CD4-positive, alpha-beta T cell treated with Interleukin-15 for 4 hours (primary cell): ENCODE measurements at places on chromosomes 5 and 9.
A peak's percentile ranks its signal among the peaks of the same experiment; 100 is the strongest.

DNA sequence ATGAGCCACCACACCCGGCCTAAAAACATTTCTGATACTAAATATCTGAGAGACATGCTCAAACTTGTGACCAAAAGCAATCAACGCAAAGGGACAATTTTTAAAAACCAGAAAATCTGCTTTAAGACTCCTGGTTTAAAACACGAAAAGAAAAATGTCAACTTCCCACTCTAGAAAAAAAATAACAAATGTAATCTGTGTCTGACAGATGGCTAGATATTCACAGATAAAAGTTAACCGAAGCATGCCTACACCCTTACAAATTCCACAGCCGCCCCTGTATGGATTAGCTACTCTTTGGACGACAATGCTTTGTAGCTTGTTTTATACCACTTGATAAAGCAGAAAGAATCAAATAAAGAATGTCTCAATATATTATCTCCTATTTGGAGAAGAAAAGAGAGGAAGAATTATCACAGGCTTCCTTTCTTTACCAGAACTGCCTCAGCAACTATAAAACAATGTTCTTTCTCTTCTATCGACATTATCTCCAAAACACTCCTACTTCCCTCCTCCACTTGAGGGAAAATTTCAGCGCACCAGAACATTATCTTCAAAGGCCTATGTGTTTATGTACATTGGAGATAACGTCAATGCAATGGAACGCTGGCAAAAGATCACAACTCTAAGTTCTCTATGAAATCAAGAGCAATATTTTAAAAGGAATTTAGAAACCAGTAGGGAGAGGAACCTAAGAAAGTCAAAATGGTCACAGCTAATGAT is 26.2 kb downstream of the CEMIP2 start:
- no peak for DNase-seq

- DNase-seq, result no peak
Measured at GRCh38 chr9:107112707-107113243, 170.3 kb upstream of the RAD23B start.

GRCh38 chr5:161258438-161258837 is 288.1 kb downstream of the GABRB2 start:
- DNase-seq, result no peak

- DNase-seq, result no peak
Measured at GRCh38 chr5:57871496-57871895, 388.9 kb upstream of the ACTBL2 start.

DNA sequence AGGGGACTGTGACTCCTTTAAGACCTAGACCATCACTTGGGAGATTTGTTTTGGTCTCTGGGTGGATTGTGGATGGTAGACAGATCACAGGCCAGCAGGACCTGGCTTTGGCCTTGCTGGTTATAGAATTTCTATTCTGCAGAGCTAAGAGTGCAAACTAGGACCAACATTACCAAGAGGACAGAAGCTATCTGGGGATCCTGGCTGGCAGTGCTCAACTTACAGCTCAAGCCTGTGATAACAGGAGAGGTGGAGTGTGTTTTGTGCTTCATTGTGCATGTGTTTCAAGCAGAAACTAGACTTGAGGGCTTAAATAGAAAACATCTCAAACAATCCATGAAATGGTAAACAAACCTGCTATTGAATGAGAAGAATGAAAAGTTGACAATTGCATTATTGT is 106.7 kb downstream of the ZNF462 start:
- no peak for DNase-seq

DNA sequence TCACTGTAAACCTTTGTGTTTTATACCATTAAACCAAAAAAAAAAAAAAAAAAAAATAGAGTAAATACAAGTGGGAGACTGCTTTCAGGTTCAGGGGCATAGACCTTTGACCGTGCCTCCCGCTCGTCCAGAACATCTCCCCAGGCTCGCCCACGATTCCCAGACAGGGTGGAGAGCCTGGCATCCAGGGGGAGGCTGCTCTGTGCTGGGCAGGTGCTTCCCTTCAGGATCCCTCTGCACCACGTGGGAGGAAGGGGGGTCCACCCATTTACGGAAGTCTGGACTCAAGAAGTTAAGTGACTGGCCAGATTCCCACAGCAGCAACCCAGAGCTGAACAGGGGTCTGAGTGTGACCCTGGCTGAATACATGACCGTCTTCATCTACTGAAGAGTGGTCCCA is 125.4 kb upstream of the LMX1B start:
- DNase-seq, result no peak

GRCh38 chr5:132020568-132021339 is 9.3 kb upstream of the ACSL6 start:
- no peak for DNase-seq

DNA sequence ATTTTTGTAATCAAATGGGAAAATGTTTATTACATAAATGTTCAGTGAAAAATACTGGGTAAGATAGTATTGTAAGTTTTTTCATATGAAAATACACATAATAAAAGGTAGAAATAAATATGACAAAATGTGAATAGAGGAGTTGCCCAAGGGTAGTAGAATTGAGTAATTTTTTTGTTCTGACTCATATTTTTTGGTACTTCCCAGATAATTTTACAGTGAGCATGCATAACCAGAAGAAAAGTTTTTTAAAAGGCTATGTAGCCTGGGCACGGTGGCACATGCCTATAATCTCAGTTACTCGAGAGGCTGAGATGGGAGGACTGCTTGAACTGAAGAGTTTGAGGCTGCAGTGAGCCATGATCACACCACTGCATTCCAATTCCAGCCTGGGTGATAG is 116.9 kb downstream of the PIP5K1B start:
- no peak for DNase-seq

- no peak for DNase-seq
Measured at GRCh38 chr5:110086658-110087388, 397.1 kb downstream of the MAN2A1 start.

- peak; percentile 36 for DNase-seq
Measured at GRCh38 chr5:132662925-132663770, 5.2 kb downstream of the IL13 start.

DNA sequence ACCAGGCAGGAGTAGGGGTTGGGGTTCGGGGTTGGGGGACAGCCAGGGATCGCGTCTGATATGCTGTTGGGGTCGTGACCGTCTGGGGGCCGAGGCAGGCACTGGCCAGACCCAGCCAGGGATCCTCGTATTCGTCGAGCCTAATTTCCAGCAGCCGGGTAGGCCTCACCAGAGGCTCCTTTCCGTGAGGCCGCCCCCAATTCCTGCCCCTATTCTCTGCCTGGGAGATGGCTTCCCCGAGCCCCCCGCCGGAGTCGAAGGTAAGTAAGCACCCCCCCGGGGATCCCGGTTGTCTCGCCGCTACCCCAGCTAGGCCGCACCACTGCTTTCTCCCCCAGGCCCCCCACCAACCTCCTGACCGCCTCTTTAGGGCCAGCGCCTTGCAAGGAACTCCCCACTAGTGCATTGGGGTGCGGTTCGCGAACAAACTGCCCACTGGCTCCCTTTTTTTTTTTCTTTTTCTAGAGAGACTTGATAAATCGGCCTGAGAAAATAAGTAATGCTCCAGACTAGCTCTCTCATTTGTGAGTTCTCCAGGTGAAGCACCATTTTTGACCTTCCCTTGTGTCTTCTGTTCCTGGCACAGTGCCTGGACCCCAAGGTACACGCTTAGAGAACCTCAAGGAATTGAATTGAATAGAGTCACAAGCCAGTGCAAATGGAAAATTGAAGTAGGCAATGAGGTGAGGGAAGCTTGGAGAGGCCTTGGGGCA is 435 bp downstream of the ZNF189 start:
- DNase-seq, result no peak

- DNase-seq, result no peak
Measured at GRCh38 chr5:142551338-142552067, 134.4 kb downstream of the FGF1 start.

GRCh38 chr5:9174446-9174845 is 371.4 kb downstream of the SEMA5A start:
- no peak for DNase-seq

DNA sequence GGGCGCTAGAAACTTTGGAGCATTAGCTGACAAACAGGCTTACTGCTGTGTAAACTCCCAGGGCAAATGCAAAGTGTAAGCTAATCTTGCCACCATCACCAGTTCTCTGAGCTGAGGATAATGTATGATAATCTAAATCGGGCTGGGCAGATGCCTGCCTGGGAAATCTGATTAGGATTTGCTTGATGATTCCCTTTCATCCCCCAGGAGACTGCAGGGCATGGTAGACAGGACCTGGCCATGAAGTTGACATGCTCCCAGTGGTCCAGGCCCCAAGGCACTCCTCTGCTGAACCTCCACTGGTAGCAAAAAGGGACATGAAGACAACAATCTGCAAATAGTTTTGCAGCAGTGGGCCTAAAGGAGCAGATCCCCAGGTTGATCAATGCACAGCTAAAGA is 317.5 kb downstream of the SPOCK1 start:
- DNase-seq, result no peak

DNA sequence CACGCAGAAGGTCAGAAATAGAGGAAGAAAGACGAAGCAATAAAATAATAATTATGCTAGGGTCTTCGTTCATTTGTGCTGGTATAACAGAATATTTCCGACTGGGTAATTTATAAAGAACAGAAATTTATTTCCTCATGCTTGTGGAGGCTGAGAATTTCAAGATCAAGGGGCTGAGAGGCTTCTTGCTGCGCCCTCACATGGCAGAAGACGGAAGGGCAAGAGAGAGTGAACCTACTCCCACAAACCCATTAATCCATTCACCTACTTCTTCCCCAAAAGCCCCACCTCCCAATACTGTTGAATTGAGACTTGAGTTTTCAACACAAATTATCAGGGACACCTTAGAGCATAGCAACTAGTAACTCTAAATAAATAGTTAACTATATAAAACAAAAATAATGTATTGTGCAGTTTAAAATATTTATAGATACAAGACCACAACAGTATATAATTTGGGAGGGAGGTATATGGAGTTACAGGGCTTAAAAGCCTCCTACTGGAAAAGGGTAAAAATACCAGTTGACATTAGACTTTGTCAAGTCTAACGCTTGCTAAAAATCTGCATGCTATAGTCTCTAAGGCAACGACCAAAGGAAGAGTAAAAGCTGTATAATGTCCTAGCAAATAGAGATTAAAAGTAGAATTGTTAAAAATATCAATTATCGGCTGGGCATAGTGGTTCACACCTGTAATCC is 40.3 kb upstream of the NAA35 start:
- DNase-seq, result peak; percentile 41
